Fibroblast of upper back skin (primary cell): ENCODE measurements at places on chromosomes 2 and 18.

GRCh38 chr2:133887676-133888040 is 319.4 kb upstream of the NCKAP5 start:
- no peak for DNase-seq

DNA sequence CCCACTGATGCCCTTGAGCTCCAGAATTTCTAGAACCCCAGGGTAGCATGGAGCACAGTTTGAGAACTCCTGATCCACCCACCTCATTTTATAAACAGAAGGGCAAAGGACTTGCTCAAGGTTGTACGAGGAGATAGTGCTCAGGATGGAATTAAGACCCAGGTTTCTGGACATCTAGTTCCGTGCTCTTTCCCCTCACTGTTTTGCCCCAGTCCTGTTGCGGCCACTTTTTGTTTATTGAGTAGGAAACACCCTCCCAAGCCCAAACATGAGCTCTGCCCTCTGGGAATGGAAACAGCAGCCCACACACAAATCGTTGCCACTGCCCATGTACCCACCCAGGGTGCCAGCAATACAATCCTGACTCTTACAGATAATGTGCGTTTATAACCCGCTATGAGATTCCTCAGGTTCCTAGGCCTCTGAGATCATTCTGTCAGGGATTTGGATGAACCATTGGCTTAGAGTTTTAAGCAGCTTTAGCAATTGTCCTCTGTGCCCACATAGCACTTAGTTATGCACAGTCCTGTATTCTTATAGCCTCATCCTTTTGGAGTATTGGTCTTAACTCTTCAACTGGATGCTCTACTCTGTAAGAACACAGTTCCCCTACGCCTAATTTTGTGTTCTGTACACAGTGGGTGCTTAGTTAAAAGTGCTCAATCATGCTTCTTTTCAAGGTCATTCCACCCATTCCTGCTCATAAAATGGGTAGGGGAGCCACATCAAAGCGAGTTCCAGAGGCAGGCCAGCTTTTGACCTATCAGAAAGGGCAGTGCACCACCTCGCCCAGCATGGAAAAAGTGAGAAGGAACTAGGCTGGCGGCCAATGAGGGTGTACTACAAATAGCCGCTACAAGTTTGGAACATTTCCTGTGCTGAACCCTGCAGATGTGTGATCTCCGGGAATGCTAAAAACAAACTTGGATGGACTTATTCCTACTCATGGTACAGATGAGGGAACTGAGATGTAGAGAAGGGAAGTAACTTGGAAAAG is 60.3 kb upstream of the IGFBP2 start:
- DNase-seq = peak; percentile 59

DNA sequence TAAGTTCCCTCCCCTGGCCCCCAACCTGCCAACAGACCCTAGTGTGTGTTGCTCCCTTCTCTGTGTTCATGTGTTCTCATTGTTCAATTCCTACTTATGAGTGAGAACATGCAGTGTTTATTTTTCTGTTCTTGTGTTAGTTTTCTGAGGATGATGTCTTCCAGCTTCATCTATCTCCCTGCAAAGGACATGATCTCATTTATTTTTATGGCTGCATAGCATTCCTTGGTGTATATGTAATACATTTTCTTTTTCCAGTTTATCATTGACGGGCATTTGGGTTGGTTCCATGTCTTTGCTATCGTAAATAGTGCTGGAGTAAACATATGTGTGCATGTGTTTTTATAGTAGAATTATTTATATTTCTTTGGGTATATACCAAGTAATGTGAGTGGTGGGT is 602.2 kb downstream of the DSC3 start:
- DNase-seq = no peak

DNA sequence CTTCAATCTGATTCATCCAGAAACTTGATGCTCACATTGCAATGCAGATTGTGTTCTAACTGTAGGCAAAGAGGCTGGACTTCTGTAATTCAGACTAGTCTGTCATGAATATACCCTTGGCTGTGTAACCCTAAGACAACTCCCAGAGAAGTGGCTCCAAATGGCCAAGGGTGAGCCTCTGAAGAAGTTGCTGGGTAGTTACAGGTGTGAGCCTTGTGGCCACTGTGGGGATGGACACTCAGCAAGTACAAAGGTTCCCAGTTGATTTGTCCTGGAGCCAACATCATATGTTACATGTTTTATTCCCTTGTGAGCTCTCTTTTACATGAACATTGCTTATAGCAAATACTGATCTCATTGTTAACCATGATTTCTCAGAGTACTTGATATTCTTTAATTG is 94.8 kb upstream of the KCNJ3 start:
- DNase-seq = no peak

DNA sequence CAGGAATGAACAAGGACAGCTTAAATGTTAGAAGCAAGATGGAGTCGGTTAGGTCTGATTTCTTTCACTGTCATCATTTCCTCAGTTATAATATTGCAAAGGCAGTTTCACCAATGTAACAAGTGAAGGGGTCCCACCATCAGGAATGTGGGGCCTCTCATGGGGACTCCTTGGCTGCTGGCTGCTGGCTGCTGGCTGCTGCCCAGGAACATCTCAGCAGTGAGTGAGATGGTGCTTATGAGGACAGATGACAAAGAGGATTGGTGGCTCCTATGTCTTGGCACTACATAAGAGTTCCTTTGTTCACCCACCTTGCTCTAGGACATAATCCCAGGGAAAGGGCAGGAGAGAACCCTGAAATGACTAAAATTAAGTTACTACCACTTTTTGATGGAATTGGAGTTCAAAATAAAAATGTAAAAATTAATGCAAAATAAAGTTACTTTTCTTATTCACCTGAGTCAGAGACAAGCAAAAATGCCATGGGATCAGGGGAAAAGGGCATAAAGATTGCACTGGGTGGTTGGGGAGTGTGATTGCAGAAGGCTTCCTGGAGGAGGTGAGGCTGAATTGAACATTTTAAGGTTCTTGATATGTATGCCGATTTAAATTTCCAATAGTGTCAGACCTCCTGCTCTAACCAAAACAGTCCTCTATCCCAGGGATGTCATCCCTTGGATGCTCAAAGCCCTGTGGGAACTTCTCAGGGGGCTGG is 23.4 kb downstream of the TMEM177 start:
- DNase-seq = peak; percentile 28

DNA sequence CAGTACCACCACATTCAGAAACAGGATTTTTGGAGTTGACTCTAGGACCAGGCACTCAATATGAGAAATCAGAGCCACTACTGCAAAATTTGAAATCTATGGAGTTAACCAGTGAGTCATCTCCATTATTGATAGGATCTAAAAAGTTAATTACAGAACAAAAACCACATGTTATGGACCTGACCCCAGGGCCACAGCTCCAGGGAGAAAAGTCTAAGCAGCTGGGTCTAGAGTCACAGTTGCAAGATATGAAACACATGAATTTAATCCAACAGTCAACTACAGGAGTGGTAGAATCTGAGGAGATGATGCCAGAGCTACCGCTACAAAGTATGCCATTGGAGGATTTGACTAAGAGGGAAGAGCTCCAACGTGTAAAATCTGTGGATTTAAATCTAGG is 13.4 kb upstream of the ZNF512 start:
- DNase-seq = peak; percentile 43

- no peak for DNase-seq
Measured at GRCh38 chr2:159160954-159161353, 125.5 kb downstream of the WDSUB1 start.

- no peak for DNase-seq
Measured at GRCh38 chr2:72800492-72800891, 25.3 kb downstream of the EXOC6B start.

DNA sequence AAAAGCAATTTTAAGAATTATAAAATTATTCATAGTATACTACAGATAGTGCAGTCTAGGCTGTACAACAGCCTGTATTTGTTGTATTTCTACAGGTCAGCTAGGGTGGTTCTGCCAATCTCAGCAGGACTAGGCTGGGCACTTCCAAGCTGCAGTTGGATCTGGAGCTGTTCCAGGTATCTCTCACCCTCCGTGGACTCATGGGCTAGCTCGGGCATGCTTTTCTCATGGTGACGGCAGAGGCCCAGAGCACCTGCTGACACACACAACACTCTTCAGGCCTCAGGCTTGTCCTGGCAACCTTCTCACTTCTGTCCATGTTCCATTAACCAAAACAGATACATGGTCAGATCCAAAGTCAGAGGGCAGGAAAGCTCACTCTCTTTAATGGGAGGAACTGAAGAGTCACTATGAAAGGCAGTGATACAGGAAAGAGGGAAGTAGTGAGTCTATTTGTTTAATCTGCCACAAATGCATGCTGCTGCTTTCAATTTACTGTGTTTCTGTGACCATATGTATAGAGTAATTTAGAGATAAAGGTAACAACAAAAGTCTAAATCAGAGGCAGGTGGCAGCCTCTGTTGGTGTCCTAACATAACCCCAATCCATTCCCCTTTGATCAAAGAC is 462.4 kb upstream of the ACVR2A start:
- DNase-seq = no peak

DNA sequence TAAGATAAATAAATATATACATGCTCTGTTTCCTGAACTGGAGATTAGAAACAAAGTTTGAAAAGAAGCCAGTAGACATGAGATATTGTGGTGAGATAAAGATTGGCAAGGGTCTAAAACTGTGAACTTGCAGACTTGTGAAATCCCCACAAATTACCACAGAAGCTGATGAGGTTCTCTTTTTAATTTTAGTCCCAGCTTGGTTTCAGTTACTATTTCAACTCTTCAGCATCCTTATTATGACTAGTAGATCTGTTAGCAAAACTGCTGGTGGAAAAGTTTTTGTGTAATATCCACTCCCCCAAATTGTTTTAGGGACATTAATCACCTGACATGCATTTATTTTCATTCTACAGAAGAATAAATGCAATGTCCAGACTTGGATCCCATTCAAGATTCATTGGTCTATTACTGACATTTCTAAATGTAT is 20.8 kb downstream of the RASGRP3 start:
- peak; percentile 63 for DNase-seq

GRCh38 chr18:56481751-56482150 is 156.6 kb downstream of the TXNL1 start:
- DNase-seq = no peak

DNA sequence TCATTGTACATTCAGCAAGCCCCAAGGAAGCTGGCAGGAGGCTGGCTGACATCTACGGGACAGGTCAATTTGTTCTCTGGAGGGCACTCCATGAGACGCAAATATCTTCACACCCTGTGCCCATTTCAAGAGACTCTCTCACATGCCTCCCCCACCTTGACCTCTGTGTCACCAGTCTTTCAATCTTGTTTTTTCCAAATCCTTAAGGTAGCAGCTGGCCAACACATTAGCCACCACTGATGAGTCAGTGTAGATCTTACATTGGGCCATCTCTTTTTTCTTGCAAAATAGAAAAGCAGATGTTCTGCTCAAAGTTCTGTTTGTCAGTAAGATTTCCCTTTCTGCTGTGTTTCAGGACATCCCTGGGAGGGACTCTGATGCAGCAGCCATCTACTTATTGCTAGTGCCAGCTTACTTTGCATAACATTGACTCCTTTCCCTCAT is 1.7 kb upstream of the DPP4 start:
- DNase-seq = peak; percentile 58

DNA sequence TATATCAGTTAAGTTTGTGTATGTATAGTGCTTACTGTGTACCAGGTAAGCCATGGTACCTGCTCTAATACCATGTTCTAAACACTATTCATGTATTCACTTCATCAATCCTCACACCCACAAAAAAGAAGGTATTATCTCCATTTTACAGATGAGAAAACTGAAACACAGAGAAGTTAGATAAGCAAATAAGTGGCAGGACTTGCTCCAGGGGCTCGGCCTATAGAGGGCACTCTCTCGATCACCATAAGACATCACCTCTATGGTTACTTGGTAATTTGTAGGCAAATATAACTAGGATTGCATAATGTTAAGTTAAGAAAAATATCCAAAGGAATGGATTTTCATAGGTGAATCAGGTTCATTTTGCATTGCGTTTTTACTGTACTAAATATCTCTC is 118.1 kb upstream of the FN1 start:
- DNase-seq = no peak
